ENCODE measurements at places on chromosomes 4 and X.

DNA sequence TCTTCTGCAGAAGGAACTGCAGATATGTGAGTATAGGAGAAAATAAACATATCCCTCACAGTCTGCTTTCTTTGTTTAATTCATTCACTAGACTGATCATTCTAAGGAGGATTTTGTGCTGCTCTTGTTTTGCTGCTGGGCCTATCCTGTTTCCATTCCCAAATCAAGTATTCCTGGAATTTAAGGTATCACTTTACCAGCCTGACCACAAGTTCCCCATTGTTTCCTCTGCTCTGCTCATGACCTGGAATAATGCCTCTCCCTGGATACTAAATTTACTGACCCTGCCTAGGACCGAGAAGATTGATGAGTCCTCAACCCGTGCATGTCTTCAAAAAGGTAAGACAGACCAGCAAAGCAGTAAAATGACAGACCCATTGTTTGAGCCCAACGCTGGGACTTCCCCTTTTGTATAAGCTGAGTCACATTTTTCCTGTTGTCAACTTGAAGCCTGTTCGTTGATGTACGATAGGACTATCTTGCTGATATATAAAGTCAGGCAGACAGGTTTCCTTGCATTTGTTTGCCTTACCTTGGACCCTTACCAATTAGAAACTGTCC lies 85.5 kb upstream of the TET2 start:
- no peak for DNase-seq

- no peak for DNase-seq
Observed at GRCh38 chr4:55561889-55562288, 15.2 kb upstream of the CLOCK start.

- DNase-seq: no peak
Observed at GRCh38 chr4:84239278-84239845, 259.7 kb downstream of the NKX6-1 start.

GRCh38 chr4:77777135-77777807 lies 41.9 kb downstream of the CNOT6L start:
- no peak for DNase-seq

- no peak for DNase-seq
Observed at GRCh38 chr4:3860913-3861636, 94.9 kb downstream of the ADRA2C start.

DNA sequence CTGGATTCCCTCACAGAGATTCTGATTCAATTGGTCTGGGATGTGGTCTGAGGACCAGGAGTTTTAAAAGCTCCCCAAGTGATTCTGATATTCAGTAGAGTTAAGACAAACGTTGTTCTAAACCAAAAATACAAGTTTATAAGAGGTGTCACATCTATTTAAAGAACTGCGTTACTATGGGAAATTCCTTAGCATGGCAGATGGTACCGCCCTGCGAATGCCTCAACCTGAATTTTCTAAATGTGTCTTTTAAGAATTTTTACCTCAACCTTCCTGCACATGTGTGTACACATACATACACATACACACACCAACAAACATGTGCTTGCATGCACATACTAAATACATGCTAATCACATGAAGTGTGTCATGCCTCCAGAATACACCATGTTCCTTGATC lies 328.9 kb upstream of the TAPT1 start:
- no peak for DNase-seq

DNA sequence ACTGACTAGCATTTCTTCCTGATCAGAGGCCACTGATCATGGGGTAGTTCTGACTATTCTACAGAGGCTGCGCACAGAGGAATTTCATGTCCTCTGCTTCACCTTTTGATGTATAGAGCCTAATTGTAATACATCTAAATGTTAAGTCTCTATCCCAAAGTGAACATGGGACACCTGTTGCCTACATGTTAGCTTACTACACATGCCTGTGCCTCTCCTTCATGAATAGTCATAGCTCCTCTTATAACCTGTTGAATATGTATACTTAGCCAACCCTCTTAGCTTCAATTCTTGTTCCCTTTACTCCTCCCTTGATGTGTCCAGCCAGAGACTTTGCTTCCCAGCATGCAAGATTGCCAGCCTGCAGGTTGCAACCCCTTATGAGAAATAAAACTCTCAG lies 9.6 kb upstream of the THOC2 start:
- no peak for DNase-seq

DNA sequence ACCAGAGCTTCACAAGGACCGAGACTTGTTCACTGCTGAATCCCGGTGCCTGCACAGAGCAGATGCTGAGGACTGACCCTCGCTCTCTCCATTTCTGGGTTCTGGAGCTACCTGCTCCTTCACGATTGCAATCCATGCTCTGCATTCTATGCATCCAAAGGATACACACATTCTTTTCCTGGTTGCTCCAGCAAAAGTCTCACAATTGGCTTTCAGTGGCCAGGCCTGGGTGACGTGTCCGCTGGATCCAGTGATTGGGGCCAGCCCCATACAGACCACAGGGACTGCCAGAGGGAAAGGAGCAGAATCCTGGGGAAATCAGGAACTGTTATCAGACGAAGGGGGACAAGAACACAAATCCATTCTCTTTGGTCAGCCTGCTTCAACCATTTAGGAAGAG lies 14.9 kb upstream of the CDKN2AIP start:
- no peak for DNase-seq
